ENCODE measurements at places on chromosomes 11 and 22.

GRCh38 chr11:69986440-69986787 lies 91.7 kb upstream of the ANO1 start:
- DNase-seq = no peak

GRCh38 chr22:23177197-23177596 lies 3.1 kb upstream of the BCR start:
- no peak for DNase-seq

DNA sequence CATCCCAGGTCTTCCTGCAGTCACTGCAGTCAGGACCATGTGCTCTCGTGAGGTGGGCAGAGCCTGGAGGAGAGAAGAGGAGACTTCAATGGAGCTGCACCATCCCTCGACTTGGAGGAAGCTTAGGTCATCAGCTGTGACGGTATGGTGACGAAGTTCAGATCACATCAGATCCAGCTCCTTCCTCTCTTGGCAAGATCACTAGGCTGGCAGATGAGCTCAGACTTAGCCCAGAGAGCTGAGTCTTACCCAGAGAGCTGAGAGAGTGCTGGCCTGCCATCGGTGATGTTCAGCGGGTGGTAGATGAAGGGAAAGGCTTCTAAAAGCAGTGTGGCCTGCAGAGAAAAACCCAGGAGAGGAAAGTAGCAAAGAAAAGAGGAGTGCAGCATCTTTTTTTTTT lies 1.8 kb upstream of the SLC15A3 start:
- no peak for DNase-seq

DNA sequence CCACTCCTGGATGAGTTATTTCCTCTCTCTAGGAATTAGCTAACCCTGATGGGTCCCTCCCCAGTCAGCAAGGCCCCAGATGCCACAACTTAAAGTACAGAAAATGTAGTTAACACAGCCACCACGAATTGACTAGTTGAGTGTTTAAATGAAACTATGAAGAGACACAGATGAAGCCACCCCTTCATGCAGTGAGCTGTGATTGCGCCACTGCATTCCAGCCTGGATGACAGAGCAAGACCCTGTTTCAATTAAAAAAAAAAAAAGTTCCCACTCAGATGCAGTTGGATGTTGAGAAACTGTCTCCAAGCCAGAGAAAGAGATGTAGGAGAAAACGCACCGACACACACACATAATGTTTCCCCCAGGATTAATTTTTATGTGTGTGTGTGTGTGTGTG lies 53.3 kb downstream of the SCN3B start:
- DNase-seq = no peak

GRCh38 chr22:17742527-17742902 lies 31.8 kb downstream of the BID start:
- DNase-seq = peak; percentile 41

- no peak for DNase-seq
These were observed 153.4 kb downstream of the LDLRAD3 start for GRCh38 chr11:36097219-36097650.

DNA sequence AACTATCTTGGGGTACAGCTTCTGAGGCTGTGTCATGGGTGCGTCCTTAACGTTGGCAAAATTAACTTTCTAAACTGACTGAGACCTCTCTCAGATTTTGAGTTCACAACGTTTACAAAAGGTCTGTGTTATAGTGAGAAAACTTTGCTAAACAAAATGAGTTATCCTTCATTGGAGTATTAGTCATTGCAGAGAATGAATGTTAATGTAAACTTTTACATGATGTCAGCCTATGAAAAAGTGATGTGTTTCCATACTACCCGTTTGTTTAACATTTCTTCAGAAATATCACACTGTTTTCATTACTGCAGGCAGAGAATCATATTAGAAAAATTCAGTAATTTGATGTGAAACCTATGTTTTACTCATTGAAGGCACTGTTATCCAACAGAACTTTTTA lies 32.1 kb downstream of the HSD17B12 start:
- DNase-seq = no peak

- DNase-seq = no peak
These were observed 6.5 kb downstream of the LYVE1 start for GRCh38 chr11:10561947-10562346.

- DNase-seq = peak; percentile 84
These were observed 50.3 kb downstream of the CD6 start for GRCh38 chr11:61021661-61022212.

GRCh38 chr11:17098658-17099057 lies 21.2 kb upstream of the RPS13 start:
- no peak for DNase-seq

GRCh38 chr11:19394525-19395016 lies 153.8 kb upstream of the E2F8 start:
- DNase-seq = no peak

GRCh38 chr11:75969626-75970308 lies 154.8 kb downstream of the UVRAG start:
- DNase-seq = no peak

GRCh38 chr22:48721395-48721669 lies 1106.3 kb downstream of the BRD1 start:
- no peak for DNase-seq

GRCh38 chr11:77146261-77147035 lies 18.4 kb downstream of the MYO7A start:
- DNase-seq = no peak

- no peak for DNase-seq
These were observed 1.0 kb downstream of the VSIG10L2 start for GRCh38 chr11:125946712-125947418.

DNA sequence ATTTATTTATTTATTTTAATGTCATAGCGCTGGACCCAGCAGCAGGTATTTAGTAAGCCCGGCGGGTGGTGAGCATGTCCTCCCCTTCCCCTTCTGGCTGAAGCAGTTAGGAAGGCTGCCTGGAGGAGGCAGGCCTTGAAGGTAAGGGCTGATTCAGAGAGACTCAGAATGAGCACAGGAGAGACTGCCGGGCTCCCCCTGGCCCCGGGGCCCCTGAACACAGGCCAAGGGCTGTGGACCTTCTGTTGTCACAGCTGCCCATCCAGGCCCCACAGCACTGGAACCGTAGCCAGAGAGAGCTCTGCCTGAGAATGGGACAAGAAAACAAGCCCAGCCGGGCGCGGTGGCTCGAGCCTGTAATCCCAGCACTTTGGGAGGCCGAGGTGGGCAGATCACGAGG lies 52.8 kb downstream of the KCNJ4 start:
- no peak for DNase-seq

- DNase-seq = no peak
These were observed 12.6 kb upstream of the COX8A start for GRCh38 chr11:63961608-63962412.

DNA sequence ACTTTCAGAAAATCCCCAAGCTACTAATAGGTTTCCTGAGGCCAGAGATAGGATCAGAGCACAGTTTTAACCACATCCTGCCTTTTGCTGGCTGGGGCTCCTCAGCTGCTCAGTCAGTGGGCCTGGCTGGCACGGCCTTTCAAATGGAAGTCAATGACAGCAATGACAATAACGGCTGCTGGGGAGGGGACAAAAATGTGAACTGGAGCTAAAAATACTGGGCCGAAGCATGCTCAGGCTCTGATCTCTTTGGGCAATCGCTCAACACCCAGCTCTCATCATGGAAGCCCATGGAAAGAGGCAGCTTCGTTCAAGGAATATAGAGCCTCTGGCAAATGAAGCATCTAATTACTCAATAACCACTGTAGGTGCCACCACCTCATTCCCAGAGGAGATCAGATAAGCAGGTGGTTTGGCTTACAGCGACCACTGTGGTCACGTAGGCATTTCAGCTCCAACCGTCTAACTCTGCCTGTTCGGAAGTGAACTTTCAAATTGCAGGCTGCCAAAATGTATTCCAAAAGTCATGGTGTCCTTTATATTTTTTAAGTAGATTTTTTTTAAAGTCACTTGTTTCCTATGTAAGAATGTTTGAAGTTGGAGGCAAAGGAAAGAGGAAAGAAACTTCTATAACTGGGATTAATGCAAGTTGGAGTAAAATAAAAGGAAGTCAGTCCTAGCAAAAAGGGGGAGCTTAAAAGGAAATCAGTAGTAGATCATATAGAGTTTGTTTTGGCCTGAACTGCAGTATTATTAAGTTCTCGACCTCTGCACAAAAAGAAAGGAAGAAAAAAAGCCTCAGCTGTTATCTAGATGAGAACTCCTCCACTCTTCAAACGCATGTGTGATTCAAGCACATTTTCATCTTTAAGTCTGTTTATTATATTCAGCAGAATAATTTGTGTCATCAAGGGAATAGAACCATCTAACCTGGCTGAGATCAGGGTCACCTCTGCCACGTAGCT lies 14.1 kb downstream of the WT1 start:
- no peak for DNase-seq

DNA sequence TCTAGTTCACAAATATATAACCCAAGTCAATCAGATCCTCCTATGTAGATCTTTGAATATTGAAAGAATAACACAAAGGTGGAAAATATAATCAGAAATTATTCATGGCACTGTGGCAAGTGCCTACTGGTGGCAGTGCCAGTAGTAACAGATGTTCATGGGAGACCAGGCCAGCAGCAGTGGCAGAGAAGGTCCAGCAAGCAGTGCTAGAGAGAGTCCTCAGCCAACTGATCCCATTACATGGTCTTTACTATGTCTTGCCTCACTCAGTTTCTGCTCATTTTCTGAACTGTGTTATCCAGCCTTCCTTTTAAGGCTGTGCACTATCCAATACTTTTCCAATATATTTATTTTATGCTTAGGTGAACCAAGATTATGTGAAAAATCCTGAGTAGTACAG lies 124.9 kb downstream of the MRTFA start:
- DNase-seq = no peak

DNA sequence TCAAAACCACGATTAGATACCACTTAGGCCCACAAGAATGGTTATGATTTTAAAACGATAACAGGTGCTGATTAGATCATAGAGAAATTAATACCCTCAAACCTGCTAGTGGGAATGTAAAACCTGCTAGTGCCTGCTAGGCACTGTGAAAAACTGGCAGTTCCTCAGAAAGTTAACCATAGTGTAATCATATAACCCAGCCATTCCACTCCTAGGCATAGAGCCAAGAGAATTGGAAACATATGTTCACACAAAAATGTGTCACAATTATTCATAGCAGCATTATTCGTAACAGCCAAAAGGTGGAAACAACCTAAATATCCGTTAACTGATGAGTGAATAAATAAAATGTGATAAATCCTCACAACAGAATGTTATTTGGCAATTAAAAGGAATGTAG lies 122.2 kb upstream of the SYN3 start:
- no peak for DNase-seq

- no peak for DNase-seq
These were observed 1057.0 kb upstream of the CNTN5 start for GRCh38 chr11:97963528-97964331.

- no peak for DNase-seq
These were observed 1.4 kb upstream of the ROBO3 start for GRCh38 chr11:124863826-124864165.

- DNase-seq = no peak
These were observed 203.1 kb upstream of the B3GAT1 start for GRCh38 chr11:134615041-134615615.

- no peak for DNase-seq
These were observed 37.0 kb upstream of the GNAZ start for GRCh38 chr22:23033116-23033905.

GRCh38 chr11:14044916-14045315 lies 82.4 kb downstream of the SPON1 start:
- no peak for DNase-seq

- no peak for DNase-seq
These were observed 112.0 kb downstream of the DBX1 start for GRCh38 chr11:20048246-20048645.

GRCh38 chr11:33268945-33269540 lies 11.9 kb downstream of the HIPK3 start:
- DNase-seq = no peak

DNA sequence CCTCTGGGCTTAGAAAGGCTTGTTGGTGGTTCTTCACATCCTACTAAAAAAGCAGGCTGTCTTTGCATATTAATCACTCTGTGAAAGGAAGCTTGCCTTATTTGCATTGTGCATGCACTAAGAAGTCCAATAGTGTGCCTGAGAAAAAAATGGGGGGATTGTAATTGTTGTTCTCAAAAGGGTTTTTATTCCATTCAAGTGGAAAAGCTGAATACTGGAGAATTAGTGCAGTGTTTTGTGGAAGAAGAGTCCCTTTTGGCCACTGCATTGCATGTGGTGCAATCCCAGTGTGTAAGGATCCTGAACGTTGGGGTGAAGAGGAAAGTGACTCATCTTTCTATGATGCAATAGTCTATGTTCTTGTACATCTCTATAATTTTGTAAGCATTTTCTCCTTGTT lies 16.5 kb downstream of the NCAM1 start:
- DNase-seq = no peak

DNA sequence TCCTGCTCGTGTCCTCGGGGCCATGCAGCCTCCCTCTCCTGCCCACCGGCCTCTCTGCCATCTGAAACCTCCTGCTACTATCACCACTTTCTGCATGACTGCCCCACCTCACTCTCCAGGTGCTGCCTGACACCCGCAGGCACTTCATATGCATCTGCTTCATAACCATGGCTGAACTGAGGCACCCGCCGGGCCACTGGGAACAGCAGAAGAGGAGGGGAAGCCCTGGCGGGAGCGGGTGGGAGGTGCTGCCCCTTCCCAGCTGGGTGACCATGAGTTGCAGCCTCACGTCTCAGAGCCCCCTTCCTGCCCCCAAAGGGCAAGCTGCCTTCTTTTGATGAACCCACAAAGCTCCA lies 21.7 kb upstream of the PICK1 start:
- DNase-seq = no peak

DNA sequence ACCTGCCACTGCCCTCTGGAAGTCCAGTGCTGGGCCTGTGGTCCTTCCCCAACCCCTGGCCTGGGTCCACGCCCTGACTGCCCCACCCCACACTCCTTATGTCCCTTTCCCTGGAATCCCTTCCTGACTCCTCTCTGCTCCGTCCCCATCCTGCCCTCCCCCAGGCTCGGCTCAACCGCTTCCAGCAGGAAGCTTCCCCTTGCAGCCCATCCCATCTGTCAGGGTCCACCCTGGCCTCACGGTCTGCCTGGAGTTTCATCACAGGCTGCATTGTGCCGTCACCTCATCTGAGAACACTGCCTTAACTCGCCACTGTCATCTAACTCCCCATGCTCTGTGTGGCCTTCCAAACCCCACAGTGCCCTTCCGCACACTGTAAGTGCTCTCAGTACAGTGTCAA lies 64.3 kb downstream of the NAT10 start:
- DNase-seq = no peak

- no peak for DNase-seq
These were observed 124.5 kb downstream of the KCNQ1 start for GRCh38 chr11:2569321-2569721.

DNA sequence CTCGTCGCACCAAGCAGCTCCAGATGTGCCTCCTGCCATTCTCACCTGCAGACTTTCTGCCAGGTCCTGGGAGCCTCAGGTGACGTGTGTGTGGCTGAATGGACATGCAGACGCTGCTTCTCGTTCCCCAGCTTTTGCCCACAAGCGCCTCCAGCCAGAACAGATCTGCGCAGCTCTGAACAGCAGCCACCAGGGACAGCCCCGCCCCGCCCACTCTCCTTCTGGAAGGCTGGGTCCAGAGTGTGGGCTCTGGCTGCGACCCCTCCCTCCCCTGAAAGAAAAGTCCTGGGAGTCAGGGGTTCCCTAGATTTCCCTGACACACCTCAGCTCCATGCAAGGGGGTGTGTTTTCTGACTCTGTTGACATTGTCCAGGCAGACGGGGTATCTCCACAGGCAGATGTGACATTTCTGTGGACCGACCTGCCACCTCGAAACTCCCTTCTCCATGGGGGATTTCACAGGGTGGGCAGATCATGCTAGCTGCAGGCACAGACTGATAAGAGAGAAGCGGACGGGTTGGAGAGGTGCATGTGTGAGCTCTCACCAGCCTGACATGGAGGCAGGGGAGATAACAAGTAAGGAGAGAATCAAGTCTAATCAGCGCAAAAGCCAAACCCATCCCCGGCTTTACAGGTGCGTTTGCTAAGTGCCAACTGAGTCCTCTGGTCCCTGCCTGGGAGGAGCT lies 19.8 kb downstream of the SLCO2B1 start:
- no peak for DNase-seq

Measured in stimulated activated CD4-positive, alpha-beta T cell treated with anti-CD3 and anti-CD28 coated beads, Interleukin-2, amount 100 ng/mL, for 4 hours (primary cell).